Activated CD4-positive, alpha-beta memory T cell treated with anti-CD3 and anti-CD28 coated beads for 36 hours (primary cell): ENCODE measurements at places on chromosomes 3 and 15.

- DNase-seq: no peak
Observed at GRCh38 chr15:87293031-87293430, 963.5 kb downstream of the NTRK3 start.

GRCh38 chr15:62935300-62936081 is 107.1 kb upstream of the TPM1 start:
- no peak for DNase-seq

- no peak for DNase-seq
Observed at GRCh38 chr3:93969997-93970396, 3.7 kb downstream of the PROS1 start.

DNA sequence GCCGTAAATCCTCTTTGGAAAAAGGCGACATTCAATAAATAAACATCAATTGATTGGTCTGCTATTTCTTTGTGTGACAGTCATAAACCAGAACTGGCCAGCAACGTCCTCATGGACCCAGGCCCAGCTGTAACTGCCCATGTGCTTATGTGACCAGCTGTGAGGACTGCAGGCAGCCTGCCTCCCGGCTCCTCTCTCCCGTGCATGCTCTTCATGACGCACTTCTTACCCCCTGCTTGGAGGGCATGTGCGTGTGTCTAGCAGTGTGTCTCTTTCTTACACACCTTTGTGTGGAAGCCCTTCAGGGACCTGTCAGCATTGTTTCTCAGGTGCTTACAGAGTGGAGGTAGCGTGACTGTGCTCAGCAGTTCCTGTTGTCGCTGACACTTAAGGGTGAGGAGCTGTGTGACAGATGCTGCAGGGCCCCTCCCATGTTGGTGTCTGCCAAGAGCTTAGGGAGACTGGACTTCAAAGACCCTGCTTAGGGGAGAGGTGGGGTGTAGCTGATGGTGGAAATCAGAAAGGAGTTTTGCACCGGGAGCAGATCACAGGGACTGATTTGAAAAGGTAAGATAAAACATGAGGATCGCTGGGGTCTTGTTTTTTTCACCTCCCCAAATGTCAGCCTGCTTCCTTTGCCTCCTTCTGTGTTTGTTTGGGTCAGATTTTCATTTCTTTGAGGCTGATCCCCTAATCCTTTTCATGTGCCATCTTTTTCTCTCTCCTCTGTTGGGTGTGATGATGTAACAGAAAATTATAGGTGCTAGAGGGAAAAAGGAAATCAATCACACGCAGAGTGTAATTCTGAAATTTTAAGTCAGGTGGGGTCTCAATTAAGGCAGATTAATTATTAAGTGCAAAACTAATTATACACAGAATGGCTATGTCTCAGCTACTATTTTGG is 2.1 kb downstream of the PODXL2 start:
- no peak for DNase-seq

DNA sequence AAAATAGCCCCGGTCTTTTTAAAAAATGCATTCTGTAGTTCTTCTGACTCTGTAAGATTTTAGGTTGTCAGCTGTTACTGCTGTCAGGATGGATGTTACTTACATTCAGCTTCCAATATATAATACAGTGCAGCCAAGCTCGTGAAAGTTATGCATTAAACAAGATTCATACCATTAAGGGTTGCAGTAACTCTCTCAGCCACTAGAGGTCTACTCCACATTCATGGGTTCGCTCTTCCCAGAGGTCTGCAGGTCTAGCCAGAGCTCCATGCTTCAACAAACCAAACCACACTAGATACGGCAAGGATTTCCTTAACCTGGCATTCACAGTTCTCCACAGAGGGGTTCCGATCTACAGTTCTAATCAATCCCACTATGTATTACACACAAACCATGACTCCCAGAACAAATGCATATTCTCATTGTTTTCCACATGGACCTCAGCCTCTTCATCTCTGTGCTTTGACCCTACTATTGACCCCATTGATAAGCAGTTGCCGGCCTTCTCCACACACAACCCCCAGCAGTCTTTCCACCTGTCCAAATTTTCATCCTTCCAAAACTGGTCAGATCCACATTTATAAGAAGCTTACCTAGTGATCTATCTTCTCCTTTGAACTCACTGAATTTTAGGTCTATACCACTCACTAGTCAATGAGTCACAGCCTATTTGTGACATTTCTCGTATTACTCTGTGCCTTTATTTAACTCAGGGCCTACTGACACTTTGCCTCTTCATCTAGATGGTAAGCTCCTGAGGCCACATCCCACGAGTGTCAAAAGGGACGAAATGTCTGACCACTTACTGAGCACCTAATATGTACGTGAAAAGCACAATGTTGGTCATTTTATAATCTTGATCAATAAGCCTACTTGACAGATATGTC is 33.7 kb downstream of the RORA start:
- DNase-seq: no peak

GRCh38 chr3:41690766-41691563 is 270.9 kb downstream of the ULK4 start:
- DNase-seq: no peak

GRCh38 chr3:66454464-66454859 is 46.4 kb downstream of the LRIG1 start:
- DNase-seq: no peak
